ENCODE measurements at places on chromosomes 13 and 19. TPM values are rescaled to one million over a fixed set of nuclear protein-coding genes. Genes with fewer than 3 reads are reported as not detected.

ZNF135 gene
- 0.12 TPM for total RNA-seq

ACP4 gene
- not detected for total RNA-seq

C19orf85 gene
- total RNA-seq = not detected

C19orf81 gene
- not detected for total RNA-seq

ZNF837 gene
- total RNA-seq = 1.1 TPM

KCTD4 gene
- total RNA-seq = not detected

ZNF835 gene
- 0.10 TPM for total RNA-seq

TTYH1 gene
- total RNA-seq = 2.2 TPM

CACNG7 gene
- total RNA-seq = not detected

HS6ST3 gene
- total RNA-seq = not detected

PABPC3 gene
- 0.12 TPM for total RNA-seq

URAD gene
- total RNA-seq = not detected

HIF3A gene
- total RNA-seq = not detected

SPACA7 gene
- total RNA-seq = not detected

TEX101 gene
- not detected for total RNA-seq

POSTN gene
- total RNA-seq = not detected

KIR2DL3 gene
- total RNA-seq = 0.34 TPM

IL4I1 gene
- 10.3 TPM for total RNA-seq

ZNF628 gene
- 6.3 TPM for total RNA-seq

ZNF560 gene
- total RNA-seq = not detected

ICAM4 gene
- total RNA-seq = 1.2 TPM

CEACAM20 gene
- not detected for total RNA-seq

TMEM59L gene
- 0.15 TPM for total RNA-seq

PLPP2 gene
- 0.34 TPM for total RNA-seq

ZNF492 gene
- total RNA-seq = 0.15 TPM

MEGF8 gene
- total RNA-seq = 4.5 TPM

CLEC11A gene
- total RNA-seq = 0.93 TPM

JAK3 gene
- 336 TPM for total RNA-seq

PVR gene
- 5.7 TPM for total RNA-seq

ZNF296 gene
- total RNA-seq = 2.3 TPM

COG3 gene
- total RNA-seq = 29.1 TPM

RAB3A gene
- 3.6 TPM for total RNA-seq

ZNF235 gene
- 5.8 TPM for total RNA-seq

NLRP4 gene
- not detected for total RNA-seq

GPR108 gene
- total RNA-seq = 100.0 TPM

SLC25A42 gene
- 16.1 TPM for total RNA-seq

PCDH9 gene
- total RNA-seq = 0.10 TPM

NKPD1 gene
- 0.22 TPM for total RNA-seq

NLRP9 gene
- not detected for total RNA-seq

GSX1 gene
- not detected for total RNA-seq

ZNF266 gene
- 27.8 TPM for total RNA-seq

PIBF1 gene
- total RNA-seq = 22.1 TPM

F10 gene
- not detected for total RNA-seq

REX1BD gene
- 111 TPM for total RNA-seq

SHANK1 gene
- not detected for total RNA-seq

ZMYM2 gene
- 58.8 TPM for total RNA-seq

F2RL3 gene
- 0.12 TPM for total RNA-seq

MBD3L2 gene
- not detected for total RNA-seq

CYP4F12 gene
- not detected for total RNA-seq
